Stimulated activated naive CD4-positive, alpha-beta T cell (primary cell): ENCODE measurements at places on chromosomes 4 and X.

DNA sequence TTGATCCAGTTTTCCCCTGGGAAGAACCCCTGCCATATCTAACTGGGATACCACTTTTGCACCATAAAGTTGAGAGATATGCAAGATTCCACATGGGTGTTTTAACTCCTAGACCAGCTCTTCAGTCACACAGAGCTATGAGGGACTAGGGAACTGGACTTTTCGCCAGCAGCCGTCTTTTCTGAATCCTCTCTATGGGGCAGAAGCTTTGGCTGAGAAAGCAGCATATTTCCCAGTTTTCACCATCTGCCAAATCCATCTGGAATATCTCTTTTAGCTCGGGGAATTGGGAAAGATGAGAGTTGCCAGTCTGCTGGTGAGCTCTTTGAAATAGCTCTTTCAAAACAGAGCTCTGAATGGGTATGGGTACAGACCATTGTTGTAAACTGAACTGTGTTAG lies 20.9 kb downstream of the APOOL start:
- DNase-seq, result no peak

GRCh38 chr4:45241976-45242375 lies 515.6 kb upstream of the GNPDA2 start:
- no peak for DNase-seq

- DNase-seq, result no peak
Measured at GRCh38 chrX:39733745-39734144, 364.0 kb downstream of the BCOR start.

- no peak for DNase-seq
Measured at GRCh38 chr4:174479140-174479539, 43.1 kb downstream of the HPGD start.

- no peak for DNase-seq
Measured at GRCh38 chrX:132837126-132837525, 121.3 kb downstream of the HS6ST2 start.

GRCh38 chrX:143634663-143635455 lies 1.0 kb downstream of the SLITRK4 start:
- no peak for DNase-seq

DNA sequence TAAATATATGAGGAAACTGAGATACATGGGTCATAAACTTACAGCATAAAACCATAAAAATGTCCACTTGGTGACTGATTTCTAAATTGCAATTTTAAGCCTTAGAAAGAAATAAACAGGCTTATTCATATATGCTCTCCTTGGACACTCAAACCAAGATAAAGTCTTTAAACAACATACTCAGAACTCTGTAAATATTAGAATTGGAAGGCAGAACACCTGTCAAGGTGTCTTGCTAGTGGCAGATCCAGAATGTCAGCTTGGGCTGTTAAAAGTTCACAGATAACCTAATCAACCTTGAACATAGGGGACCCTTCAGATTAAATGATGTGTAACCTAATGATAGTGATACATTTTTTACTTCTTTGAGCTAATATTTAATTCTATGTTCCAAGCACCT lies 208.1 kb upstream of the ARSJ start:
- DNase-seq, result no peak

GRCh38 chr4:148978301-148978700 lies 536.1 kb upstream of the NR3C2 start:
- DNase-seq, result no peak

DNA sequence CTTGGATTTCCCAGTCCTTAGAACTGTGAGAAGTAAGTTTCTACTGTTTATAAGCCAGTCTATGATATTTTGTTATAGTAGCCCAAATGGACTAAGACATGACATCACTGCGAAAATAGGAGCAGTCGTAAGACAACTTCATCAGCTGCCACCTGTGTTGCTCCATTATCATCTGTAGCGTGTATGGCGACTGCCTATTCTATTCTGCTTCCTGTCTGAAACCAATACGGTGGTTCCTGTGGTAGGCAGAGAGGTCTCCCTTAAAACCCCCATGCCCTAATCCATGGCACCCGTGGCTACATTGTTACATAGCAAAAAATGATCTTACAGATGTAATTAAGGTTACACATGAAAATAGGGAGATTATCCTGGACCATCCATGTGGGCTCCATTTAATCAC lies 105.4 kb upstream of the FAT1 start:
- DNase-seq, result no peak

DNA sequence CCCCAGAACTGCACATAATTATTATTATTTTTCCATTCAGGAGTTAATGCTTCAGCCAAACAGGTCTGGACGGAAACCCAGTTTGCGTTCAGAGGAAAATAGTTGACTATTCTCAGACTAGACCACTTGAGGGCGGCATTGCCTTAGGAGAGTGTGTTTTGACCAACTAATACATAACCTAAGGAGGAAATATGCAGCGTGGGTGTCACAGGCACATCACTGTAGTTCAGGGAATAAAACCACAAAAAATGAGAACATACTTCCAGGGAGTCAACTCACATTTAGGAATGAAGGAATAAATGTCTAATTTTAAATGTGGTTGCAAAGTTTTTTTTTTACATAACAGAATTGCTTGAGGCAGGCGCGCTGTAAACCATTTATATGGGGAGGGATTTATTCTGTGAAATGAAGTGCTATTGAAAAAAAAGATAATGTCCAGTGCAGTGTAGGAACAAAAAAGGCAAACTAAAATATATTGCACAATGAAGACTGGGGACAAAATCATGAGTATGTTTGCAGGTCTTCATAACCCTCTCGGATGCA lies 93.3 kb downstream of the SYNPO2 start:
- DNase-seq, result peak; percentile 11

- no peak for DNase-seq
Measured at GRCh38 chr4:81921751-81922159, 450.0 kb upstream of the RASGEF1B start.

DNA sequence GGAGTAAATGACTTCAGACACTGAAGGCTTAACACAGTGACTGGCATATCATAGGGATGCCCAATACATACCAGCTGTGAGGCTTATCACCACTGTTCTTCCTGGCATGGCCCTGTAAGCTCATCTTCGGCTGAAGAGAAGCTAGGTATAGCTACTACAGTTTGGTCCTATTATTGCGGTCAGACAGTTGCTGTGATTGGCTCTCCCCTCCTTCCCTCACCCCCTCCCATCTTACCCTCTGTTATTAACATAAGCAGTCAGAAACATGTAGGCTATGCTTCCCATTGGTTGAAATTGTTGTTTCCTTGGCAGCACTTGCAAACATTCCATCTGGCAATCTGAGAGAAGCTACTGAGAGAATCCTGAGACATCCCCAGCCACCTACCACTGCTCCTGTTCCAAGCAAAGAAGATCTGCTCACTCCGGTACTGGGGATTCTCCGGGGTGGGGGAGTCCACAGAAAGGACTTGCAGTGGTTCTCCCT lies at the start of gene AKAP14:
AKAP14 (plus strand) TSS at position 51 of the 484 bp plus-strand sequence. CDS start 7,331 bp downstream, outside the sequence.
- DNase-seq, result no peak

DNA sequence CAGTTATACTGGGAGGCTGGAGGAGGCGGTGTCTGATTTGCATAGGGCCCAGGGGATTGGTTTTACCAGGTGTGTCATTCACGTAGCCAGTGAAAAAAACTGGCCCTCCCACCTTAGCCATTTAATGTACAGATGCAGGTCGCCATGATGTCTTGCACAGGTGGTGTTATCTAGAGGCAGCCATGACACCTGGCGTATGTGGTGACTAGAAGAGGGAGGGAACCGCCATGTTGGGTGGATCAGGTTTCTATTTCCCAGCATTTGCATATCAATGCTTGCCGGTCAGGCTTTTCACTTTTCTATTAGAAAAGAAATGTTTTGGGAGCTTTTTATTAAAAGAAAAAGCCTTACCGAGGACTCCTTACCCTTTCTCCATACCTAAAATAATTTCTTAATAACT lies 523.4 kb downstream of the ADGRL3 start:
- DNase-seq, result no peak

DNA sequence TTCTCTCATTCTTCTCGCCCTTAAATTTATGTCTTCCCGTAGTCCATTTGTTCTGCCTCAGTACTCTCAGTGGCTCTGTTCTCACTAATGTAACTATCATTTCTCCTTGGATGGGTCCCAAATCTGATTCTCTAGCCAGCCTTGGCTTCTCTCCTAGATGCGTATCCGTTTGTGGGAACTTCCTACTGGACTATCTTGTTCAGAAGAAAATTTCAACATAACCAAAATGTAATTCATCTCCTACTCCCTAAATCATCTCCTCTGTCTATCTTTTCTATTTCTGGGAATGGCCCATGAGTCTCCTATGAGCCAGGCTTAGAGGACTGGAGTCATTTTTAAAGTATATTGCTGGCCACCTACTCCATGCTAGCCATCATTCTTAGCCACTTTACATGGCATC lies 4.4 kb upstream of the C4orf36 start:
- DNase-seq, result no peak

GRCh38 chr4:145404761-145405160 lies 76.9 kb upstream of the SMAD1 start:
- DNase-seq, result no peak

- no peak for DNase-seq
Measured at GRCh38 chr4:124111922-124112321, 600.6 kb downstream of the ANKRD50 start.

DNA sequence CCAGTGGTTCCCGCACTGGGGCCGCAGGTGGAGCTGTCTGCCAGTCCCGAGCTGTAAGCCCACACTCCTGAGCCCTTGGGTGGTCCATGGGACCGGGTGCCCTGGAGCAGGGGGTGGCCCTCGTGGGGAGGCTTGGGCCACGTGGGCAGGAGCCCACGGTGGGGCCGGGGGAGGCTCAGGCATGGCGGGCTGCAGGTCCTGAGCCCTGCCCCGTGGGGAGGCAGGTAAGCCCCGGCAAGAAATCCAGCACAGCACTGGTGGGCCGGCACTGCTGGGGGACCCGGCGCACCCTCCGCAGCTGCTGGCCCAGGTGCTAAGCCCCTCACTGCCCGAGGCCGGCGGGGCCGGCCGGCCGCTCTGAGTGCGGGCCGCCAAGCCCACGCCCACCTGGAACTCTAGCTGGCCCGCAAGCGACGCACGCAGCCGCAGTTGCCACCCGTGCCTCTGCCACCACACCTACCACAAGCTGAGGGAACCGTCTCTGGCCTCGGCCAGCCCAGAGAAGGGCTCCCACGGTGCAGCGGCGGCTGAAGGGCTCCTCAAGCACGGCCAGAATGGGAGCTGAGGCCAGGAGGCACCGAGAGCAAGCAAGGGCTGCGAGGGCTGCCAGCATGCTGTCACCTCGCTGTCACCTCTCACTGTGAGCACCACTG lies 2.0 kb upstream of the METAP1 start:
- DNase-seq, result no peak

GRCh38 chr4:10022346-10023049 lies 1.2 kb upstream of the SLC2A9 start:
- DNase-seq, result no peak

DNA sequence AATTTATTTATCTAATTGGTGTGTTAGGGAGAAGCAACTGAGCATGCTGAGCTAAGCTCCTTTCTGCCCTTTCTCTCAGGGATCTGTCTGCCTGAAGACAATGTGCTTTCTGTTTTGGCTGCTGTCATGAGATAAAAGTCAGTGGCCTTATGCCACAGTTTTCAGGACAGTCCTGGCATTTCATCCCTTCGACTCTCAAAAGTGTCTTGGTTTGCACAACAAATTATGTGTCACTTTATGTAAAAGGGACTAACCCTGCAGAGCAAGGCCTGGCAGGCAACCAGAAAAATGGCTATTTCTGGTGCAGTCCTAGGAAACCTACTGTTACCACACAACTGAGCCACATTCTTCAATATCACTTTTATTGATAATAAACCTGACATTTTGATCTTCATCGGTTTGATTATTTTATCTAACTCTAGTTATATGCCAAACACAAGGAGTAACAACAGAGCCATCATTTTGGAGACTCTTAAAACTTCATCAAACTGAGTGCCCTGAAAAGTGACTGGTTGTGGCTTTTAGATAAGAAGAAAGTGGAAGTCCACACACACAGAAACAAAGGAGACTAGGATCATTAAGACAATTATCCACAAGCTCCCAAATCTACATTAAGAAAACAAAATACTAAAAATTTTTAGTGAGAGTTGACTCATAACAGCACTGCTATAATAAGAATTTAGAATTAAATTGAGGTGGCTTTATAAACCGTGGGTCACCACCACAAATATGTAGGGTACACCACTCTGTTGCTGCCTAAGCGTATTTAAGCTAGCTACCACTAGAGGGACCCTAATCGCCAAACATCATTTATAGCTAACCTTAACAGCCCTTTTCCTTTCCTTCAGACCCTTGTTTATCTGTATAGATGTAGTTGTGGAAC lies 95.9 kb upstream of the PTPN13 start:
- DNase-seq, result no peak

DNA sequence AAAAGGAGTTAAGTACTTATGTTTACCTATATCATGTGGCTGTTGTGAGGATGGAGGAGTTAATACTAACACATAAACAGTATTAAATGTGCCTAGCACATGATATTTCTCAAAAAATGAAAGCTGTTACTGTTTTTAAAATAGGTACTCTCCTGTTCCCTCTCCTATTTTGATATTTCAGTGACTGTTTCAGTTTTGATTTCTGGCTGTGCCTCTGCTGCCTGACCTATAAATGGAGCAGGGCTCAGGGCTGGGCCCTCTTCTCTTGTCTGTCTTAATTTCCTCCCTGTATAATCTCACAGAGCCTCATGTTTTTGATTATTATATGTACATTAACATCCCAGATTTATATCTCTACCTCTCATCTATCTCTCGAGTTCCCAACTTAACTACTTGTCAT lies 93.3 kb downstream of the UGT8 start:
- no peak for DNase-seq

GRCh38 chr4:165602621-165603020 lies 223.8 kb downstream of the CPE start:
- no peak for DNase-seq

DNA sequence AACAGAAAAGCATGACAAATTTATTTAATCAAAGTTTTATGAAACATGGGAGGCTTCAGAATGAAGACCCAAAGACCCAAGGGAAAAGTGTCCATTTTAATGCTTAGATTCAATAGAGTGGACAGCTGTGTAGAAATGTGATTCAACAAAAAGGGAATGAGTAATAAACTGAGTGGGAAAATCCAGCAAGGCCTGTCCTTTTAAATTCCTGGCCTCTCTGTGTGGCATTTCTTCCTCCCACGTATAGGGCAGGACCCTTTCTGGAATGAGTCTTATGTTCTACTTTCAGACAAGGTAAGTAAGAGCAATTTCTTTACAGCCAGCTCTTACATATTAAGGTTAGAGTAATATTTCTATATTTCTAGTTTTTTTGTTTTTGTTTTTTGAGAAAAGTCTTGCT lies 14.5 kb downstream of the AASDH start:
- no peak for DNase-seq

DNA sequence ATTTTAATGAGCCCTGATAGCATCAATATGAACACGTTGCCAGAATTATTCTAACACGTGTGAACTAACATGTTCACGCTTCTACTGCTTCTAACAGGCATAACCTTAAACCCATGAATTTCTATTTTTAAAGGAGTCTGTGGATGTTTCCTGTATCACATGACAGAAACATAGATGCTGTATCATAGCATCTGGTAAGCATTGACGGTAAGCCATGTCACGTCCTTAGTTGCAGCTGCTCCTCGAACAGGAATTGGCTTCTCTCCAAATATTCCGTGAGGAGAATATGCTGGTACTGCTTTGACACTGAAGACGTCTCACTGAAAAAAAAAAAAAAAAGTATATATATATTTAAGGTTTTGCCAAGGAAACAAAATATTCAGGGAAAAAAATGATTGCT lies 105.1 kb upstream of the MXRA5 start:
- no peak for DNase-seq

- no peak for DNase-seq
Measured at GRCh38 chr4:15413623-15414019, 14.2 kb upstream of the C1QTNF7 start.
